ENCODE measurements at places on chromosomes 1 and 21. TPM values are rescaled to one million over a fixed set of nuclear protein-coding genes. Genes with fewer than 3 reads are reported as not detected.

The GCSAML gene
- not detected for total RNA-seq

The PKP1 gene
- under 0.01 TPM for total RNA-seq

The LRRN2 gene
- not detected for total RNA-seq

The LCE2A gene
- not detected for total RNA-seq

The PRKCZ gene
- 1.6 TPM for total RNA-seq

The UBE2U gene
- total RNA-seq, result not detected

The HSF2BP gene
- total RNA-seq, result 2.3 TPM

The IL23R gene
- total RNA-seq, result not detected

The CELA3A gene
- not detected for total RNA-seq

The CFAP126 gene
- not detected for total RNA-seq

GRCh38 chr1:213779228-213779627 is 208.5 kb upstream of the PROX1 start:
- no peak for DNase-seq

- no peak for DNase-seq
Observed at GRCh38 chr1:161342177-161342576, 25.5 kb downstream of the CFAP126 start.

- no peak for DNase-seq
Observed at GRCh38 chr1:237032029-237032428, 10.0 kb upstream of the RYR2 start.

- no peak for DNase-seq
Observed at GRCh38 chr1:226730071-226730470, 9.0 kb downstream of the ITPKB start.

- no peak for DNase-seq
Observed at GRCh38 chr1:81097860-81098259, 702.9 kb upstream of the ADGRL2 start.

DNA sequence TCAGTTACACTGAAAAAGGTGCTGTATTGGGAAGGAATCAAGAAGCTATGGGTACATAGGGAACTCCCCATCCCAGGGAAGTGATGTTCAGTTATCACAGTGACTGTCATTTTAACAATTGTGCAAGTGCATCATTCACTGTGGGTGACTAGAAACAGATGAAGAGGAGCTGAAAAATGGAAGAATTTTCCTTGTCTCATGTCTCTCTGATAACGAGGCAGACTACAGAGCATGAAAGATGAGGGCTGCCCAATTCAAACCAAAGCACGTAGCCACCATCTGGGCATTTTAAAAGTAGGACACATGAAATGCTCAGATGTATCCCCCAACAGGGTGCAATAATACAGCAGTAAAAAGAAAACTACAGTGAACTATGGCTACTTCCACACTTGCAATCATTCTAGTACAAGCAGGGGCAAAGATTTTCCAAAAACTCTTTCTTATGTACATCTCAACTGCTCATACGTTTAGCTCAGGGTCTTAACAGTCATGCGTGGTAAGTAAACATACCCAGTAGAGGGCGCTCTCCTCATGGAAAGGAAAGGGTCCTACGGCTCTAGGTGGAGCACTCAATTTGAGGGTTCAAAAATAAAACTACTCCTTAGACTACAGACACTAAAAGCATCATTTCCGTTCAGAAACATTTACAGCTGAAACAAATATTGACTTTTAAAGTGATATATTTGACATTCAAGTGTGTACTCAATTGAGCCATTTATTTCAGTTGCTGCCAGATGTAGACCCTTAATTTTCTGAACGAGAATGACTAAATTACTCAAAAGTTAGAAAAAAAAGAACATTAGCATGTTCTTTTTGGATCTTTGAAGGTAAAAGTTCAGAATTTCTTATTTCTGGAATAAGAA is 143.2 kb downstream of the KCTD3 start:
- DNase-seq, result peak; percentile 77

- DNase-seq, result no peak
Observed at GRCh38 chr1:62978741-62979140, 194.8 kb downstream of the ATG4C start.

DNA sequence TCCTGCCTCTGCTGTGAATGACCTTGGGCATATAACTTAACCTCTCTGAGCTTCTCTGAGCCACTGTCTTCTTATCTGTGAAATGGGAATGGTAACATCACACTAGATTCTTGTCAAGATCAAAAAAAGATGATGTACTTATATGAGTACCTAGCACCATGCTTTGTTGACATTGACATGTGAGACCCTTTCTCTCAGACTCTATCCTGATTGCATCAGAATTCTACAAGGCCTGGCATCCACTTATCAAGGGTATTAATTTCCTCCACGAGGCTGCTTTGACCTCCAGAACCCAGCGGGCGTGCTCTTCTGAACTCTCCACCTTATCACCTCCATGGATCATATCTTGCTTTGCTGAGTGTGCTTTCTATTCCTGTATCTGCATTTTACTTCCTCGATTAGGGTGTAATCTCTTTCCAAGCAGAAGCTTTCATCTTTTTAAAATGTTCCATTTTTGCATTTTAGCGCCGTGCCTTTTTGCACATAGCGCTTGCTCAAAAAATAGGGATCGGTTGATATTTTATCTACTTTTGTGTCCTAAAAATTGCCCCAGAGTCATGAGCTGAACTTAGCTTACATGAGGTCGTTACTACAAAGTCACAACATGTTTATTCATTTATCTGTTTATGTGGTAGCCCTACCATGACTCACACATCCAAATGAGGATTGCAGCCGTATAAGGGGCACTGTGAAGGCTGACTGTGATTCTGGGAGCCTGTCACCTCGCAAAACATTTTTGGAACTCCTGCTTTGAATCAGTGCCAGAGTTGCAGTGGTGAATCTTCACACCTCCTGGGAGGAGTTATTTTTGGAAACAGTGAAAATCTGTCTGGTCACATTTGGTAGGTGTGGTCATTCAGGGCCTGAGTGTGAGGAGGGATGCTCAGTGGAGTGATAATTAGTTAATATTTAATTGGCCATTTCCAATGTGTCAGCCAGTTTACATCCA is 63.2 kb downstream of the IER5 start:
- DNase-seq, result no peak

- peak; percentile 65 for DNase-seq
Observed at GRCh38 chr21:36783612-36784374, 84.9 kb downstream of the SIM2 start.

DNA sequence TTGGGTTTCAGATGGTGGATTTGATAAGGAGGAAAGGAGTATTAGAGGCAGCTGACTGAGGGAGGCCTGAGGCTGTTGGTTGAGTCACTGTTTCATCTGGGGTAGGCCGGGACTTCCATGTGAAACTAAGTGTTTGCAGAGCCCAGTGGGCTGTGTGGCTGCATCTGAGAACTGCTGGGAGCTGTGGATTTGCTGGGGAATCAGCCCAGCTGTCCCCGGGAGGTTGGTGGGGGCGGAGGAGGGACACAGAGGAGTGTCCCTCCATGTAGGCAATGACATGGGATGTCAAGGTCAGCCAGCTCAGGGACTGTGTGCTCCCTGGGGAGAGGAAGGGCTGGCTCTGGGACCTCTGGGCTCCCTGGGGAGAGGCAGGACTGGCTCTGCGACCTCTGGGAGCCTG is 36.4 kb downstream of the SLC2A7 start:
- peak; percentile 7 for DNase-seq

DNA sequence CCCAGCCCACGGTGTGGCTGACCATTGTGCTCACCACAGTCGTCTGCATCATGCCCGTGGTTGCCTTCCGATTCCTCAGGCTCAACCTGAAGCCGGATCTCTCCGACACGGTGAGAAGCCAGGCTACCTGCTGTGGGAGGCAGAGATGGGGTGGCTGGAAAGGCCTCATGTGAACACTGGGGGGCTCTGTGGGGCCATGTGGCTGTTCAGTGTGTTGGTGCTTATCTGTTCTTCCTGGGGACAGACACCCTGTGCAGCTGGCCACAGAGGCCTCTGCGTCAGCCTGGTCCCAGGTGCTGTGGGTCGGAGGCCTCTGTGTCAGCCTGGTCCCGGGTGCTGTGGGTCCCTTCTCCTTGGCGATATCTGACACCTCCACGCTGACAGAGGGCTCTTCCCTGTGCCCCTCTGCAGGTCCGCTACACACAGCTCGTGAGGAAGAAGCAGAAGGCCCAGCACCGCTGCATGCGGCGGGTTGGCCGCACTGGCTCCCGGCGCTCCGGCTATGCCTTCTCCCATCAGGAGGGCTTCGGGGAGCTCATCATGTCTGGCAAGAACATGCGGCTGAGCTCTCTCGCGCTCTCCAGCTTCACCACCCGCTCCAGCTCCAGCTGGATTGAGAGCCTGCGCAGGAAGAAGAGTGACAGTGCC is 23.2 kb downstream of the ATP8B2 start:
- no peak for DNase-seq

DNA sequence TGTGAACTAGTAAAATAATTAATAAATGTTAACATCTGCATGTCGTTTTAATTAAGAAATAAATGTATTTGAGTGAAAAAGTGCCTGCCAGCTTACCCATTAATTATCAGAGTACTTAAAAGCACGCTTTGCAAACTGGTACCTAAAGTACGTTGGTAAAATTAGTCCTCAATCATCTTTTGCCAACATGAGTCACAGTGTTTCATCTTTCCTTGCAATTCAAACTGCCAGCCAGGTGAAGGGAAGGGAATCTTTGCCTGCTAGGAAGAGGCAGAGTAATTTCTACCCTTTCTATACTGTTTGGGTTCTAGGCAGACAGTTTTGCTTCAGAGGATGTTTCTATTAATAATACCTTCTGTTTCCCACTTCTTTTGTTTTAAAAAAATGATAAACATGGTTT is 57.2 kb upstream of the CNIH3 start:
- no peak for DNase-seq

DNA sequence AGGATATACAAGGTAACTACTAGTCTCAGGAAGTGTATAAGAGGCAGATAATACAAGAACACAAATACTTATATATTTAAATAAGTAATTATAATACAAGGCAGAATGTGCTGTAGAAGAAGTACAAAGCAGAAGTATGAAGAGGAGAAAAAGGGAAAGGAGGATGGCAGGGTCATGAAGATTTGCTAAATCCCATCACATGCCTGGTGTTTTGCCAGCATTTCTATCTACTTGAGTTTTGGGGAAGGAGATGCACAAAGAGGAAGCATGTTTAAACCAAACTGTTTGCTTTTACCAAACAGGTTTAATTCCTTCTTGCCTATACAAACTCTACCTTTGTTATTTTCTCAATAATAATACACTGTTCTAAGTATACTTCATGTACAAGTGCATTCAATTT is 60.9 kb upstream of the PODN start:
- no peak for DNase-seq

- DNase-seq, result no peak
Observed at GRCh38 chr1:183443466-183443865, 25.3 kb upstream of the NMNAT2 start.

GRCh38 chr1:234962340-234962989 is 166.2 kb downstream of the TOMM20 start:
- DNase-seq, result peak; percentile 100

DNA sequence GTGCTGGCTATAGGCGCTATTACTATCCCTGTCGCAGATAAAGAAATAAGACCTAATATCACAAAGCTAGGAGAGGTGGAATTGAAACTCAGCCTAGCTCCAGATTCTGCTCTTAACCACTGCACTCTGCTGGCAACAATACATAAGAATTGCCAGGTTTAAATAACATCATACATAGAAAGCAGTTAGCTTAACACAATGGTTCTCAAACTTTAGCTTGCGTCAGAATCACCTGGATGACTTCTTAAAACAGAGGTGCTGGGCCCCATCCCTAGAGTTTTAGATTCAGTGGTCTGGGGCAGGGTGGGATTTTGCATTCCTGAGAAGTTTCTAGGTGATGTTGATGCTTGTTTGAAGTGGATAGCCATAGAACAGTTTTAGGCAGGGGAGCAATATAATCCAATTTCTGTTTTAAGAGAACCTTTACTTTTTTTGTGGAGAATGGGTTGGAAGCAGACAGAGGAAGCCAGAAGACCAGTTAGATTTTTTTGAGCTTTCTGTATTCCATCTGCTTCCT is 1.1 kb upstream of the POMGNT1 start:
- no peak for DNase-seq

DNA sequence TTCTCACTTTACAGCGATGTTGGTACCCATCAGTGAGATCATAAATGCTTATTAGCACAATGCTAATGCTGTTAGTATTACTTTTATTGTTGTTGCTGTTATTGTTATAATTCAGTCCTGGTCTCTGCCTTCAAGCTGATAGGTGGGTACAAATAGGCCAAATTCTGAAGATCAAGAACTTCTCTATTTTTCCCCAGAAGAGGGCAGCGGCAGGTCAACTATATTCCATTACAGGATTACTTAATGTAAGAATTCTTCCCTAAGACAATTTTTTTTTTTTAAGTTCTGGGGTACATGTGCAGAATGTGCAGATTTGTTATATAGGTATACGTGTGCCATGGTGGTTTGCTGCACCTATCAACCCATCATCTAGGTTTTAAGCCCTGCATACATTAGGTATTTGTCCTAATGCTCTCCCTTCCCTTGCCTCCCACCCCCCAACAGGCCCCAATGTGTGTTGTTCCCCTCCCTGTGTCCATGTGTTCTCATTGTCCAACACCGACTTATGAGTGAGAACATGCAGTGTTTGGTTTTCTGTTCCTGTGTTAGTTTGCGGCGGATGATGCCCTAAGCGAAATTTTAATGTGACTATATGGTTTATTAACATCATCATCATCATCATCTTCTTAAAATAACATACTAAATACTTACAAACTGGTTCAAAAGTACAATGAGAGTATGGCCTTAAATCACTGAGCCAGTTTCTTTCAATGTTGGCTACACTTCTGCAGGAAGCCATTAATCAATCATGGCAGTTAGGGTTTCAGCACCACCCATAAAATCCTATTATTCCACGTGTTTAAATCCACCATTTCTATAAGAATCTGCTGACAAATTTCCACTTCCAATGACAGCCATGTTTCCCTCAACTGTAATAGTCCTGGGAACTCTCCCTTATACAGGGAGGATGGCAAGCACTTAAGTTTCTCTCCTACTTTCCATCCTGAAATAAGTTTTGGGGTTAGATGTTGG is 19.2 kb downstream of the SLC19A2 start:
- peak; percentile 69 for DNase-seq

- no peak for DNase-seq
Observed at GRCh38 chr1:246181241-246181640, 325.8 kb downstream of the SMYD3 start.

DNA sequence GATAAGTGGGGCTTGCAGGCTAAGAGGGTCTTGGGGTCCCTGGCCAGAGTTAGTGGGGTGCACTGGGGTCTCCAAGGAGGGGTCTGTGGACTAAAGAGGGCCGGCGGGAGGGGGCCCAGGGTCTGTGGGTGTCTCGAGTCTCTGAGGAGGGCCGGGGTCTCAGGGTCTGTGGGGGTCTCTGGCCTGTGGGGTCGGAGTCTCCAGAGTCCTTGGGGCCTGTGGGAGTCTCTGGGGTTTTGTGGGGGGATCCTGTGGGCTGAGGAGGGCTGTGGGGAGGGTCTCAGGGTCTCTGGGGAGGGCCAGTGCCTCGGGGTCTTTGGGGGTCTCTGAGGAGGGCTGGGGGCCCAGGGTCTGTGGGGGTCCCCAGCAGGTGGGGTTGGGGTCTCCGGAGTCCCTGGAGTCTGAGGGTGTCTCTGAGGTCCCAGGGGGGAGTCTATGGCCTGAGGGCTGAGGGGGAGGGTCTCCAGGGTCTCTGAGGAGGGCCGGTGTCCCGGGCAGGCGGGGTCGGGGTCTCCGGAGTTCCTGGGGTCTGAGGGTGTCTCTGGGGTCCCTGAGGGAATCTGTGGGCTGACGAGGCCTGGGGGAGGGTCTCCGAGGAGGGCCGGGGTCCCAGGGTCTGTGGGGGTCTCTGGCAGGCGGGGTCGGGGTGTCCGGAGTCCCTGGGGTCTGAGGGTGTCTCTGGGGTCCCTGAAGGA is 628 bp upstream of the PLEKHM2 start:
- no peak for DNase-seq

GRCh38 chr1:244159646-244160045 is 108.6 kb downstream of the ZBTB18 start:
- DNase-seq, result no peak

- DNase-seq, result no peak
Observed at GRCh38 chr1:31752952-31753475, 11.1 kb downstream of the ADGRB2 start.
